ENCODE measurements at places on chromosomes 6 and 20.

DNA sequence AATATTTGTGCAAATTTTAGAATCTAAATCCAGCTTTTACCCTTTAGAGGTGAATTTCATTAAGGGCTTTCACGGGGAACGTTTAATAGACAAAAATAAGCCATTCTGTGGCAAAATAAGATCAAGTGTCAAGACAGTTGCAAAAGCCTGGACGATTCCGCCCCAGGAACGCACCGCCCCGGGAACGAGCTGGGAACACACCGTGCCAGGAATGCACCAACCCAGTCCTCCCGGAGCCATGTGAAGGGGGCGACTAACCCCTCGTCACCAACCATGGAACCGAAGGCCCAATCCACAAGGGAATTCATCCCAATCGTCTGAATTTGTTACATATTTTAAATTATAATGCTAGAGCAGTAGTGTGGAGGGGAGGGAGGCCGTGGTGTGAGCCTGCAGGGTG lies 20.8 kb upstream of the TCFL5 start:
- no peak for DNase-seq

- DNase-seq, result no peak
Observed at GRCh38 chr6:71513036-71513435, 224.4 kb downstream of the OGFRL1 start.

DNA sequence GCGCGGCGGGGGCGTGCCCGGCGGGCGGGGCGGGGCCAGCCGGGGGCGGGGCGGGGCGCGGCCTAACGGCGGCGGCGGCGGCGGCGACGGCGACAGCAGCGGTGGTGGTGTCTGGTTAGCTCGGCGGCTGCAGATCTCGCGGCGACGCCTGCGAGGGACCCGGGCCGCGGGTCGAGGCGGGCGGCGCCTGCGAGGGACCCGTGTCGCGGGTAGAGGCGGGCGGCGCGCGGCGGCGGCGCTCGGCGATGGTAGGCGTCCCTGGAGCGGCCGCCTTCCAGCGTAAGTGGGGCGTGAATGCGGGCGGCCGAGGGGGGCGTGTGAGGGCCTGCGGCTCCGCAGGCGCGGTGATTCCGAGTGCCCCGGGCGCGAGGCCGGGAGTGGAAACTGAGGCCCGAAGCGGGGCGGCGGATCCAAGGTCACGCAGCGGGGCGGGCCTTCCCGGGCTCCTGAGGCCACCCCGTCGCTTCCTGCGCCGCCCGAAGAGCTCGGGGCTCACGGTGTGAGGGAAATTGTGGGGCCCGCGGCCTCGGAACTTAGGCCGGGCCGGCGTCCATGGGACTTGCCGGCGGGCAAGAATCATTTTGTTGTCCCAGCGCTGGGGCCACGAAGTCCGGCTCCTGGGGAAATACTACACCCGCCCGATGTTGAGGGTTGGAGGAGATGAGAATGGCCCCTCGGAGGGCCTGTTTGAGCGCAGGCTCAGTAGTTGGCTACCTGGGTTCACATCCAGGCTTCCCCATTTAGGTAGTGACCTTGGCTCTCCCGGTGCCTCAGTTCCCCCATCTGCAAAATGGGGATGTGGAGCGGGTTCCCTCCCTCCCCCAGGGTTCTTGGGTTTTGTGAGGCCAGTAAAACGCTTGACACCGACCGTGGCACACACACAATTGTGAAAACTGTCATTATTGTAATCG lies at the start of gene CBFA2T2:
TSS of gene CBFA2T2 (plus strand) at position 74 of the 911 bp plus-strand sequence. CDS start at position 246, 172 bp downstream.
- DNase-seq, result peak; percentile 50

DNA sequence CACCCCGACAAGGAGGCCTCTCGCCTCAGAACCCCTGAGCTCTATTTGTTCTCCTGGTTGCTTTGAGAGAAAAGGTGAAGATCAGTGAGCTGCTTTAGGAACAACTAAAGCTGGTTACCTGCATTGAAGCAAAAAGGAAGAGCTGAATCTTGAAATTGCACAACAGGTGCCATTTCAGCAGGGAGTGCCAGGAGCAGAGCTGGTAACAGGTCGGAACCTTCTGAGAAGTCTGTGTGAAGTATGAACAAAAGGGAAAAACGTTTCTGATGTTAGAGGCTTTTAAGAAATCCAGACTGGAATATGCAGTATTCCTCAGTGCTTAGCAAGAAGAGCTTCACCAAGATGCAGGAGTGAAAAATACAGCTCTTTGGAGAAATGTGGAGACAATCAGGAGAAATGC lies 164.0 kb downstream of the TMEM242 start:
- no peak for DNase-seq

- DNase-seq, result no peak
Observed at GRCh38 chr6:37713529-37714119, 15.9 kb upstream of the MDGA1 start.

GRCh38 chr6:135665935-135666334 lies 168.4 kb upstream of the AHI1 start:
- DNase-seq, result no peak

GRCh38 chr6:153016846-153017245 lies 14.3 kb upstream of the MTRF1L start:
- no peak for DNase-seq

GRCh38 chr6:1908784-1909183 lies 299.1 kb downstream of the FOXC1 start:
- DNase-seq, result no peak

- DNase-seq, result no peak
Observed at GRCh38 chr6:123575188-123575587, 61.6 kb downstream of the TRDN start.

GRCh38 chr20:14984768-14985622 lies 647.6 kb upstream of the FLRT3 start:
- no peak for DNase-seq

GRCh38 chr6:6474170-6474920 lies 114.2 kb upstream of the LY86 start:
- DNase-seq, result no peak

DNA sequence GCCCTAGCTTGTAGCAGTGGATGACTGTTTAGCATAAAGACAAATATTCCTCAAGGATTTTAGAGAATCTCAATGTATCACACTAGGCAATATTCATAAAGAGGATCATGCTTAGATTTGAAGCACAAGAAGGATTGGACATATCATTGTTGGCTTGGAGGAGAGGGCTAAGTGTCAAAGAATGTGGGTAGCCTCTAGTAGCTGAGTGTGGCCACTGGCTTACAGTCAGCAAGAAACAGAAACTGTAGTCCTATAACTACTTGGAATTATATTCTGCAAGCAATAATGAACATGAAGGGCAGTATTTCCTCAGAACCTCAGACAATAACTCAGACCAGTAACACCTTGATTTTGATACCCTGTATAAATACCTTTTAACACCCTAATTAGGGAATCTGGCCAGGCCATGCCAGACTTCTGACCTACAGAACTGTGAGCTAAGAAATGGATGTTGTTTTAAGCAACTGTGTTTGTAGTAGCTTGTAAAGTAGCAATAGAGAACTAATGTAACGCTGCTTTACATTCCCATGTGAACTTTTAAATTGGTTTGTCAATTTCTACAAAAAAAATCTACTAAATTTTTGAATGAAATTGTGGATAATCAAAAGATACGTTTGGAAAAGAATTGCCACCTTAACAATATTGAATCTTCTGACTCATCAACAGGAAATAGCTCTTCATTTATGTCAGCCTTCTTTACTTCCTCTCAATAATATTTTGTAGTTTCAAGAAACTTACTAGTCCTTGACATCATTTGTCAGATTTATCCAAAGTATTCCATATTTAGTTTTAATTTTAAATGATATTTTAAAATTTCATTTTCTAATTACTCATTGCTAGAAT lies 65.2 kb upstream of the RSPO3 start:
- DNase-seq, result no peak

GRCh38 chr6:156864557-156864956 lies 87.4 kb downstream of the ARID1B start:
- no peak for DNase-seq

GRCh38 chr20:51697096-51697826 lies 70.9 kb downstream of the ATP9A start:
- no peak for DNase-seq

GRCh38 chr20:51419231-51419630 lies 123.3 kb downstream of the NFATC2 start:
- DNase-seq, result no peak

DNA sequence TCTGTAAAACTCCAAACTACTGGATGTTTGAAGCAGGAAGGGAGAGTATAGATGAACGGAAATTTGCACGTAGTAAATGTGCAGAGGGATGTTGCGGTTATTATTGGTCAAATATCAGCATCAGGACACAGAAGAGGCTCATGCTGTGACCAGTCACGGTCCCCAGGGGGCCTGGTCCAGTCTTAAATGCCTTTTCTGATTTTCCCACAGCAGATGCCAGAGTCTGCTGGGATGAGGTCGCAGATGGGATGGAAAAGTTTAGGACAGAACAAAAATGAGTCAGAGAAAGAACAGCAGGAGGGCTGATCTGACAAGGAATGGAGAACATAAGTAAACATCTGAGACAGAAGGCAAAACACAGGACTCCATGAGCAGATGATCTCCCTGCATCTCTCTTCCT lies 11.7 kb upstream of the SIRPG start:
- DNase-seq, result peak; percentile 21

- DNase-seq, result peak; percentile 3
Observed at GRCh38 chr6:145042559-145042958, 692.8 kb downstream of the EPM2A start.

- DNase-seq, result no peak
Observed at GRCh38 chr20:31945319-31945718, 6.5 kb downstream of the PDRG1 start.

GRCh38 chr6:71229477-71229876 lies 59.1 kb upstream of the OGFRL1 start:
- no peak for DNase-seq

DNA sequence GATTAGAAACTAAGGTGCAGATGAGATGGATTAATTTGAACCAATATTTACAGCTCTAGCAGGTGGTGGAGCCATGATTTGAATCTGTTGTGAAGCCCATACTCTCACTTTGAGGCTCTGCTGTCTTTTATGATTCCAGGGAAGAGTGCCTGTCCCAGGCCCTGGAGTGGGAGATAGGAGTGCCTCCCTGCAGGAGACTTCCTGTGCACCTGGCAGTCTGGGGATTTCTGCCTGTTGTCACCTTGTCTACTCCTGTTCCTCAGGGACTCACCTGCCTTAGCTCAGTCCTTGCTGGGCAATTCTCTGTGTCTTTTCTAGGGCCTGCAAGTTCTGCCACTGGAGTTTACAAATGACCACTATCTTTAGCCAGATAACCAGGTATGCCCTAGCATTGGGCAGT lies 46.3 kb downstream of the SCAND1 start:
- DNase-seq, result no peak

DNA sequence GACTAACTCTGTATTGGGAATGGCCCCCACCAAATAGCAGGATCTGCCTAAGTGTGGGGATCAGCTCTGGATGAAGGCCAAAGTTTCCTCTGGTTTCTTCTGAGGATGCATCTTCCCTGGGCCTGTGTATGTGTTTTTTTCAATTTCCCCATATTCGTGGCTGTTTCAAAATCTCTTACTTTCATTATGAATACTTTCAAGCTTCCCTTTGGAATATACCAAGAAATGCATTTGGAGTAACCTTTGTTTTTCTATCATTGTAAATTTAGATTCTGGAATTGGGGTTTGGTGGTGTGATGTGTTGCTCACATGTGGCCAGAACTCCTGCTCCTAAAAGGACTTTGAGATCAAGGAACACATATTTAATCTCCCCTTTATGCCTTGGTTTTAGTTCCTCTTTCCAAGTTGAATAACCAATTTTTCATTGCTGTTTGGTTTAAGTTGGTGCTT lies 8.4 kb downstream of the ENTPD6 start:
- DNase-seq, result no peak

DNA sequence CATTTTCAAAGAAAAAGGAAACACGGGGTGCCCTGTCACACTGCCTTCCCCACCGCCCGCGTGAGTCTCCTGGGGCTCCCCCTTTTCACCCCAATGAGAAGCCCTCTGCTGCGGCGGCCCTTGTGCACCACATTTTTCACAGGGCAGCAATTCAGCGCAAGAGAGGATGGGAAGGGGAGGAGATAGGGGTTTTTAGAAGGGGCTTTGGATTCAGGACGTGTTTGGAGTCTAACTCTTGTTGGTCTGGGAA lies 726 bp upstream of the ARFGEF3 start:
- no peak for DNase-seq

DNA sequence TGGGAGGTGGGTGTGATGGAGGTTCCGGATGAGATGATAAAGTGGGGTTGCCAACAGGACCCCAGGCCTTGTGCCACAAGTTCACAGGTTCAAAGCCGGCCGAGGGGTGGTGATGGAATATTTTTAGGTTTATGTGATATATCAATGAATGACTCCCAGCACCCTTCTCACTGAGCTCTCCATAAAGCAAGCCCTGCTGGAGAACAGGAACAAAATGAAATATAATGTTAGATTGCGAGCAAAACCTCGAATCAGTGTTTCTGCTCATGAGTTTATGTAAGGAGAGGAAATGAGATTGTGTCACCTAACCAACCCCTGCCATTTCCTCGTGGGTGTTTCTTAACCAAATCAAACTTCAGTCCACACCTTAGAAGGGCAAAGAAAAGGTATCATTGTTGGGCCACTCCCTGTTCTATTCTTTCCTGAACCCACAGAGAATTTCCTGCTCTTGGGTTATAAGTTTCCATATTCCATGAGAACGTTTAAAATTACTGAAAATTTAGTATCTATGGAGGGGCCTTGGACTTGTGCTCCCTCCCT lies 192.2 kb upstream of the EXOC2 start:
- DNase-seq, result no peak

GRCh38 chr6:73888050-73888449 lies 192.0 kb downstream of the CD109 start:
- DNase-seq, result no peak

DNA sequence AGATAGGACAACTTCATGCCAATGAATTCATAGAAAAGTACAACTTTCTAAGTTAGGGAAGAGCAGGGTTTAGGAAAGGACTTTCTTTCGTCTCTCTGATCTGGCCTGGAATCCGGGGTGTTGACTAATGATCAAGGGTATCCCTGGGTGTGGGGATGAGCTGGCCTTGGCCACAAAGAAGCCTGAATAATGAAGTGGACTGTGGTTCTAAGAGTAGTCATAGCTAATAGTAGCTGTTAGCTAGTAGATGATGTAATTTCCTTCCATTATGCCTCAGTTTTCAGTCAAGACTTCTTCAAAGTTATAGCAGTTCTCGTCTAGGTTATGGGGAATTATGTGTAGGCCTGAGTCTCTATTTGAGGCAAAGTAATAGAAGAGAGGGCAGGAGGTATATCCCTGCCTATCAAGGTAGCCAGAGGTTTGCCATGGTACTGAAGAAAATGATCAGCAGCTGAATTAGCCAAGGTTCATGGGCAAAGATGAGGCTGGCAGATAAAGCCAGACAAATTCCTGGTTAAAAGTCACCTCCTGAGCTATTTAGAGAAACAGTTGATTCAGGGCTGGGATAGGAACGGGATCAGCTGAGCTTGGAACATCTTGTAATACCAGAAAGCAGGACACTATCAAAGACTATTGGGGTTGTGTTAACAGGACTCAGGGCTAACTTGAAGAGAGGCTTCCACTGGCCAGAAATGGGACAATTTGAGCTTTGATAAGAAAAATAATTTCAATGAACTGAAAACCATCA lies 18.7 kb upstream of the TRPC4AP start:
- no peak for DNase-seq

GRCh38 chr6:70390067-70390466 lies 23.2 kb upstream of the FAM135A start:
- no peak for DNase-seq

GRCh38 chr20:4326195-4327065 lies 311.1 kb upstream of the RNF24 start:
- DNase-seq, result no peak

All from A549 (cell line).